Left cardiac atrium (tissue), 4 donors: ENCODE measurements at places on chromosomes 16 and 17. TPM values are rescaled to one million over a fixed set of nuclear protein-coding genes. Genes with fewer than 3 reads are reported as not detected.

YBX2 gene
- 1.9 TPM for total RNA-seq

DRC3 gene
- total RNA-seq: 2.0 TPM

LGALS9 gene
- total RNA-seq: 49.3 TPM

CCL17 gene
- total RNA-seq: not detected

CALB2 gene
- 30.8 TPM for total RNA-seq

G6PC1 gene
- total RNA-seq: not detected

SLC35G6 gene
- total RNA-seq: not detected

KCNH6 gene
- not detected for total RNA-seq

CRYM gene
- 124 TPM for total RNA-seq

ATP1B2 gene
- 3.7 TPM for total RNA-seq

ZP2 gene
- not detected for total RNA-seq

CETP gene
- total RNA-seq: 0.65 TPM

MCRIP2 gene
- 92.8 TPM for total RNA-seq

CD300C gene
- total RNA-seq: 2.1 TPM

GP1BA gene
- 0.15 TPM for total RNA-seq

RFWD3 gene
- total RNA-seq: 7.2 TPM

LPO gene
- total RNA-seq: not detected

ENDOV gene
- total RNA-seq: 10.3 TPM

KRT12 gene
- not detected for total RNA-seq

SMIM5 gene
- total RNA-seq: 8.6 TPM

HSPB9 gene
- total RNA-seq: 0.24 TPM

EVPLL gene
- not detected for total RNA-seq

FAM20A gene
- total RNA-seq: 9.0 TPM

ABCC6 gene
- 2.0 TPM for total RNA-seq

CBFA2T3 gene
- total RNA-seq: 6.5 TPM

TBC1D3G gene
- not detected for total RNA-seq

KCNJ16 gene
- total RNA-seq: not detected

SLC47A1 gene
- 1.7 TPM for total RNA-seq

SSTR5 gene
- 10.7 TPM for total RNA-seq

KCNJ2 gene
- 4.8 TPM for total RNA-seq

UMOD gene
- not detected for total RNA-seq

HSD11B2 gene
- total RNA-seq: not detected

ITGB4 gene
- total RNA-seq: 26.9 TPM

KRTAP9-8 gene
- not detected for total RNA-seq

TEDC2 gene
- total RNA-seq: 2.8 TPM

TLCD3B gene
- total RNA-seq: not detected

RCVRN gene
- 0.47 TPM for total RNA-seq

RNF43 gene
- 4.7 TPM for total RNA-seq

HIC1 gene
- 22.1 TPM for total RNA-seq

P2RX1 gene
- total RNA-seq: 3.5 TPM

QPRT gene
- total RNA-seq: 22.0 TPM

KREMEN2 gene
- total RNA-seq: not detected

VMO1 gene
- 0.81 TPM for total RNA-seq

PMP22 gene
- 133 TPM for total RNA-seq

TMIGD1 gene
- total RNA-seq: not detected

CCDC154 gene
- 1.1 TPM for total RNA-seq

EPOP gene
- 1.4 TPM for total RNA-seq

TMC5 gene
- total RNA-seq: 0.41 TPM
